ENCODE measurements at places on chromosomes 5 and 9.
A peak's percentile ranks its signal among the peaks of the same experiment; 100 is the strongest.

DNA sequence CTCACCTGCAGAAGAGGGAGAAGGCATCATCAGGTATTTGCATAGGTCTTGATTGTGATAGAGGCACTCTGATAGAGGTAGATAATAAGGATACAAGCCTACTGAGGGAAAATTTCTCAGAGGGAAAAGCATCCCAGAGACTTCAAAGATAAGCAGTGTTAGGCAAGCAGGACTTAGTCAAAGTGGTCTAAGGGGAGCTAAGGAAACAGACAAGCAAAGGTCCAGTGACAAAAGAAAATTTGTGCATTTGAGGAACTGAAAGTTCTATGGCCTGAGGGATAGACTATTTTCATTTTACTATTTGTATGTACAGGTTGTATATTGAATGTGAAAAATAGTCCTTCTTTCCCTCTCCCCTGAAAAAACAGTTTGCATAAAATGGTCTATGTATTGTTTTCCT lies 27.4 kb downstream of the OXCT1 start:
- no peak for DNase-seq

GRCh38 chr5:177300236-177300880 lies 3.2 kb downstream of the RAB24 start:
- no peak for DNase-seq

- DNase-seq: peak; percentile 62
These were observed 567.2 kb downstream of the PTPRD start for GRCh38 chr9:10045598-10045997.

DNA sequence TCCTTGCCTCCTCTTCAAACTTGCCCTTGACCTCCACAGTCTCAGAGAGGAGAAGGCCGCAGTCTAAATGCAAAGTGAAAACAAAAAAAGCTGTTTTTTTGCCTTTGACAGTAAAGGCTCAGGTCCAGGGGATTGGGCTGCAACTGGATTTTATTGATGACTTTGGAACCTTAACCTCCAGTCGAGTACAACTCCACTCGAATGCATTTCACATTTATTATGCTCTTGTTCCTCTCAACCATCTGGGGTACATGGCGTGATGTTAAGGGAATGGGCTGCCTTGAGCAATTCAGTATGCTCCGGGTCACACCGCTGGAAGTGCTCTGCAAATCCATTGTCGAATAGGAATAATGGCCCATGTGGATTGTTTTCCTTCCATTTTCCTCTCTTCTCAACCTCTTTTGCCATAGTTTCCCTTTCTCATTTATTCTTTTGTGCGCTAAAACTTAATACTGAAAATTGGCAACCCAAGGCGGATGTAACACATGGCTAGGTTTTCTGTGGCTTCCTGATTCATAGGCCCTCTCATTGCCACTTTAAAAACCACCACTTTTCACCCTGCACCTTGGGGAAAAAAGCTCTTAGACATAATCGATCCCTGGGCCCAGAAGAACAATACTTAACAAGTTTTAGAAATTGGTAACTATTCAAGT lies 34.3 kb downstream of the ITK start:
- DNase-seq: no peak

DNA sequence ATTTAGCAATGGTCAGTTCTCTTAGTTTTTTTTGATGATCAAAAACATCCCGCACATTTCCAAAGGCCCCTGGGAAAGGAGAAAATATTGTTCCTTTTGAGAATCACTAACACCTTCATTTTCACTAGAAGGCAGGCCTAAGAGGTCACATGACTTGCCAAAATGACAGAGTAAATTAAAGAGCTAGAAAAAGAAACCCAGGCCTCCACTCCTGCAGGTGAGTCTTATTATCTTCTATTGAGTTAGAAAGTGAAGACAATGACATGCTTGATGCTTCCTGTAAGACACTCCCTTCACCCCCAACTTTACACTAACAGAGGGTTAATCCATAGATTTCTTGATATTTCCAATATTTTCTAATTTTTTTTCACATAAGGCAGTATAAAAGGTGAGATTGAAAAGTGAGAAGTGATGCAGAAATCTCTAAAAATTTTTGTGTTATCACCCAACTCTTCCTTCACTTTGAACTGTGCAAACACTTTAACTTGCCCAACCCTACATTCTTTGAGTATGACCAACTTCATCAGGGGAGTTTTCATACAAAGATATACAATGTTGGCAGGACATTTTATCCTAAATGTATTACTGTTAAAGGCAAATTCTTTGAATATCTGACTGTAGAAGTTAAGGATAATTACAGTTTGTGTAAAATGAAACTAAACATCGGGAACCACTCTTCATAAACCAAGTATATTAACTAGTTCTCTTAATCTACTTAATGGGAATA lies 57.1 kb downstream of the SUB1 start:
- DNase-seq: no peak

DNA sequence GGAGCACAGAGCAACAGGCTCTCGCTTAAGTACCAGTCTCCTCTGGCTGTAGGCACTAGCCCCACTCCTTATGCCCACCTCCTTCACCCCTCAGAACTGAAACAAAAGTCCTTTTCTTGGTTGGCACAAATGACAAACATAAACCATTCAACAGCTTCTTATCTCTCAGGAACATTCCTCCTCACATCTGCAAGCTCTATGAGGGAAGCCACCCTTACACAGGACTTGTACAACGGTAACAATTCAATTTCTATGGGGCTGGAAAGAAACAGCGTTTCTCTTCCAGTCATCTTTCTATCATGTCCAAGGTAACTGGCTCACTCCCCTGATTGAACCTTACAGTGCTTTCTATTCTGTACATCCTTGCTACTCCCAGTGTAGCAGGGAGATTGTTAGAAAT lies 74.1 kb downstream of the CSF2 start:
- DNase-seq: no peak
